ENCODE measurements at places on chromosomes 2 and 18.
A peak's percentile ranks its signal among the peaks of the same experiment; 100 is the strongest.

DNA sequence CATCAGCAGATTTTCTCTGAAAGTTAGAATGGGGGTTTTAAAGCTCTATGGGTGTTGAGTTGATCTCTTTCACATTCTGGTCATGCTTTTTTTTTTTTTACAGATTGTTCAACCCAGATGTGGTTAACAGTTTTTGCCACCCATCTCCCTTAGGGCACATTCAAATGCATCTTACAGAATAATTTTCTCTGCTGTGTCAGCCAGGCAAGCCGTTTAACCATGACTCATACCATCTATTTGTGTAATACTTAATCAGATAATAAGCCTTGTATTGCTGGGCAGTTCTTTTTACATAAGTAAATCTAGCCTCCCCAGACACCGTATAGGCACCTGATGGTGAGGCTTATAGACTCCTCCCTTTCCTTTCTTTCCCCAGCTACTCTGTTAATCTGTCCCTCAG is 62.0 kb downstream of the TGIF1 start:
- peak; percentile 55 for DNase-seq

DNA sequence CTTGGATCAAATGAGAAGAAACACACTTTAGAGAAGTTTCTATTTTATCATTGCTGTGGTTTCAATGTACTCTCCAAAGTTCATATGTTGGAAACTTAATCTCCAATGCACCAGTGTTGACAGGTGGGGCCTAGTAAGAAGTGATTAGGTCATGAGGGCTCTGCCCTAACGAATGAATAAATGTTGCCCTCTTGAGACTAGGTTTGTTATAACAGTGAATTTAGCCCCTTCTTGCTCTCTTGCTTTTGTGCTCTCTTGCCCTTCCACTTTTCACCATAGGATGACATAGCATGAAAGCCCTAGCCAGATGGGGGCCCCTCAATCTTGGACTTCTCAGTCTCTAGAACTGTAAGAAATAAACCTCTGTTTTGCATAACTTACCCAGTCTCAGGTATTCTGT is 664.8 kb downstream of the DCC start:
- no peak for DNase-seq

DNA sequence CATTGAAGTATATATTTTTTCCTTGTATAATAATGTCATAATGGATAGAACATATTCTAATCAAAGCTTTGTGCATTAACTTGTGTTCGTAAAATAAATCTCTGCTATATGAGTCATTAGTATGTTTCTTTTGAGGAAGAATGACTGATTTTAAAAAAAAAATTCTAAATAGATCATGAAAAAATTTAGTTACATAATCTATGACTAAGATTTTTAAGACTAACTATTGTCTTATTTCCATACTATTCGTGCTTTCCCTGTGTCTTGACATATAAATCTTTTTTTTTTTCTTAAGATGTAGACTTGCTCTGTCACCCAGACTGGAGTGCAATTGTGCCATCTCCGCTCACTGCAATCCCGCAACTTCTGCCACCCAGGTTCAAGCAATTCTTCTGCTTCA is 226.1 kb downstream of the DSEL start:
- DNase-seq = no peak

- no peak for DNase-seq
Observed at GRCh38 chr2:36397728-36398413, 42.3 kb downstream of the CRIM1 start.

GRCh38 chr18:48165111-48165866 is 234.8 kb upstream of the SMAD2 start:
- DNase-seq = no peak

Measured in BJ (cell line).